Caco-2 (cell line): ENCODE measurements at places on chromosomes 1 and 21. TPM values are rescaled to one million over a fixed set of nuclear protein-coding genes. Genes with fewer than 3 reads are reported as not detected.

KPRP gene
- not detected in 2 replicates for total RNA-seq

SFT2D2 gene
- total RNA-seq: 58.7 and 59.3 TPM in 2 replicates

OR6K3 gene
- not detected in 2 replicates for total RNA-seq

FMO5 gene
- 1.9 and 2.0 TPM in 2 replicates for total RNA-seq

KCNJ6 gene
- not detected in 2 replicates for total RNA-seq

HSPG2 gene
- 234 and 237 TPM in 2 replicates for total RNA-seq

SLC16A4 gene
- 7.6 and 9.3 TPM in 2 replicates for total RNA-seq

ORC1 gene
- 12.1 and 14.0 TPM in 2 replicates for total RNA-seq

THEM5 gene
- not detected in 2 replicates for total RNA-seq

CCSAP gene
- total RNA-seq: 11.3 and 11.5 TPM in 2 replicates
